ENCODE measurements at places on chromosomes 7 and 10.

DNA sequence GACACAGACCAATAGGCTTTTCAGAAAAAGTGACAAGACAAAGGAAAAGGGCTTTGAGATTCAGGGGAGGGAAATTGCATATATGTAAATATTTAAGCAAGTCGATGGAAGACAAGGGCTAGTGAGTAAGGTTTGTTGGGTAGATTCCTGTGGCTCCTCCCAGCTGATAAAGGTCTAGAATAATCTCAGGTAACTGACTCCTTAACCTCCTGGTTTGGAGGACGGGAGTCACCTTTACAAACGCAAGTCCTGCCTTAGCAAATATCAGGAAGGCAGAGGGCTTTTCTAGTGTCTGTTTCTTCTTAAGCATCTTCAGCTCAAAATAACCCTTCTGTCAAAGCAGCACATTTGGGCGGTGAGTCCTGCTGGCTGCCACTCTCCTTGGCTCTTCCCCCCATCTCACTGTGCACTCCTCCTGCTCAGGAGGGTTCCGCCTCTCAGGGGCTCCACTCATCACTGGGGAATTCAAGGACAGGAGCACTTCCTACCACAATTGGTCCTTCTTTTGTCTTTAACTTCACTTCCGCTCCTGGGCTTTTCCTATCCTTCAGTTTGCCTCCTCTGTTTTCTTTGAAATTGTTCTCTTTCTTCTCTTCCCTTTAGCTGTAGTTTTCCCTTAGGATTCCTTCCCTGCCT, 496.3 kb upstream of the KLF6 start:
- no peak for DNase-seq

GRCh38 chr10:60397792-60398191, 8.1 kb upstream of the ANK3 start:
- DNase-seq = no peak

DNA sequence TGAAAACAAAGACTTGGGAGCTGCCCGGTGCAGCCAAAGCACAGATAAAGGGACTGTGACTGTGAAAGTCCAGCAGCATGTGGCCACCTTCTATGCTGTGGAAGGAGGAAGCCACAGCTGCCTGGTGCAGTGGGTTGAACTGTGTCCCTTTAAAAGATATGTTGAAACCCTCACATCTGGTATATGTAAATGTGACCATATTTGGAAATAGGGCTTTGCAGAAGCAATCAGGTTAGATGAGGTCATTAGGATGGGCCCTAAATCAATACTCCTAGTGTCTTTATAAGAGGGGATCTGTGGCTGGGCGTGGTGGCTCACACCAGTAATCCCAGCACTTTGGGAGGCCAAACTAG, 136.9 kb downstream of the GLI3 start:
- no peak for DNase-seq

GRCh38 chr10:105974803-105975456, 1189.6 kb downstream of the SORCS1 start:
- no peak for DNase-seq

- DNase-seq = no peak
Observed at GRCh38 chr7:93559639-93560491, 14.7 kb downstream of the CALCR start.

- no peak for DNase-seq
Observed at GRCh38 chr10:103804871-103805270, 50.5 kb downstream of the SH3PXD2A start.

- DNase-seq = no peak
Observed at GRCh38 chr7:151345576-151346469, 4.2 kb downstream of the NUB1 start.

GRCh38 chr7:21763818-21764217, 181.9 kb downstream of the CDCA7L start:
- DNase-seq = no peak

DNA sequence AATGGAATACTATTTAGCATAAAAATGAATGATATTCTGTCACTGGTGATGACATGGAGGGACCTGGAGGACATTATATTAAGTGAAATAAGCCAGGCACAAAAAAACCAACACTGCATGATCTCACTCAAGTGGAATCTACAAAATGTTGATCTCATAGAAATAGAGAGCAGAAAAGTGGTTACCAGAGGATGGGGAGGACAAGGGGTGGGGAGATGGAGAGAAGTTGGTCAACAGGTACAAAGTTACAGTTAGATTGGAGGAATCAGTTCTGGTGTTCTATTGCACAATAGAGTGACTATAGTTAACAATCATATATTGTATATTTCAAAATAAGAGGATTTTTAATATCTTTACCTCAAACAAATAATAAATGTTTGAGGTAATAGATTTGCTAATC, 24.7 kb upstream of the SLC18A3 start:
- no peak for DNase-seq
